ENCODE measurements at places on chromosomes 7 and 10.

- DNase-seq, result no peak
These were observed 256.3 kb upstream of the MAGI2 start for GRCh38 chr7:79709574-79710409.

GRCh38 chr7:115078851-115079250 is 157.0 kb downstream of the MDFIC start:
- DNase-seq, result no peak

DNA sequence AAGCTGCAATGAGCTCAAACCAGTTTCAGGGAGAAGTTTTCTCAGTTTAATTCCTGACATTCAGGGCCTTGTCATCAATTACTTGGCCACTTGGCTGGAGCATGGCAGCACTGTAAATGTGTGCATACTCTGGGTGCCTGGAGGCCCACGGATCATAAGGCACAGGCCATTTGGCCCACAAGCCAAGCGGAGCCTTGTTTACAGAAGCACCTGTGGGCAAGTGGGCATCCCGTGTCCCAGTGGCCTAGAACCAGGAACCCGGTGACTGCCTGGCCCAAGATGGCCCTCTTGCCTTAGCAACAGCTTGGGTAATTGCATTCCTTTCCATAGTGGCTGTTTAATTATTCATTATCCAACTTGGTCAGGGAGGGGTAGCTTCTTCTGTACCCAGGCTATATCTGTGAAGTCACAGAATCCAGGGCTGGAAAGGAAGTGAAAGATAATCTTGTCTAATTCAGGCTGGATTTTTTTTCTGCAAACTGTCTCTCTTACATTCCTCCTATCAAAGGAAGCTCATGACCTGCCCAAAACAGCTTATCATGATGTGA is 426.4 kb upstream of the ZMIZ1 start:
- no peak for DNase-seq

DNA sequence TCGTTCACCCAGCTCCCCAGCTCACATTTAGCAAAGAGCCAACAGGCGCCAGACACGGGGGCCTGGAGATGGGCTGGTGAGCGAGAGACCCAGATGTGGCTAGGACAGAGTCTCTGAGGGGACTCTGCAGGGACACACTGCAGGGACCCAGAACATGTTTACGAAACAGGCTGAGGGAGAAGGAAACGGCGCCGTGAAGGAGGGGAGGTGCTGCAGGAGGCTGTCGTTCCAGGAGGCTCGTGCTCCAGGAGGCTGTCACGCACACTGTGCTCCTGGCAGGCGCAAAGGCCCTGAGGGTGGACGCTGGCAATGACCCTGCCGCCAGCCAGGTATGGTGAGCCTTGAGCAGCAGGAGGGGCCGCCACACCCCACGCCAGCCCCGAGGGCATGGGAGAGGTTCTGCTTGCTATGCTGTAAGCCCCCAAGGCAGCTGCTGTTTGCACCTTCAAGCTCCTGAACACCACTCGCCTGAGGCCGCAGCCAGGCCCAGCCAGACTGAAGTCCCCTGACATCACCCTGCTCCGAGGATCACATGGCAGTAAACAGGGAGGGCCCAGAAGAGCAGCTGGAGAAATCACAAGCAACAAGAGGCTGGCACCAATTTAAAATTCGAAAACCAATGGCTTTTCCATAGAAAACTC is 27.3 kb downstream of the ADAP1 start:
- no peak for DNase-seq

DNA sequence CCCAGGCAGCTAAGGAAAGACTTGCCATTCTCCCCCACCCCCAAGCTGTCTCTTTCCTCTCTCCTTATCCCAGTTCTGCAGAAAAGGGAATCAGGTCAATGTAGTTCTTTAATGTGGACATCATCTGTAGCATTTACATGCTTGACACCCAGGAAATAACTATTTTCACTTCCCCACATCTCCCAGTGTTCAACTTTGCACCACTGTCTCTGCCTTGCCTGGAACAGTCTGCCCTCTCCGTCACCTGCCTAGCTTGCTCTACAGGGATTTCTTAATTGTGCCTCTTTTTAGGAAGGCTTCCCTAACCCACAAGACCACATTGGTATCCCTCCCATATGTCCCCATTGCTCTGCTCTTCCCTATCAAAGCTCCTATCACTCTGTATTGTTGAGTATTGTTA is 45.9 kb upstream of the TOMM7 start:
- DNase-seq, result no peak

- no peak for DNase-seq
These were observed 62.1 kb downstream of the OR13A1 start for GRCh38 chr10:45253183-45253914.
